ENCODE measurements at places on chromosomes 13 and 19. TPM values are rescaled to one million over a fixed set of nuclear protein-coding genes. Genes with fewer than 3 reads are reported as not detected.

- DNase-seq = no peak
Measured at GRCh38 chr19:40755791-40756190, 4.8 kb downstream of the SNRPA start.

GRCh38 chr13:73715114-73715910 lies 418.9 kb downstream of the KLF12 start:
- no peak for DNase-seq

DNA sequence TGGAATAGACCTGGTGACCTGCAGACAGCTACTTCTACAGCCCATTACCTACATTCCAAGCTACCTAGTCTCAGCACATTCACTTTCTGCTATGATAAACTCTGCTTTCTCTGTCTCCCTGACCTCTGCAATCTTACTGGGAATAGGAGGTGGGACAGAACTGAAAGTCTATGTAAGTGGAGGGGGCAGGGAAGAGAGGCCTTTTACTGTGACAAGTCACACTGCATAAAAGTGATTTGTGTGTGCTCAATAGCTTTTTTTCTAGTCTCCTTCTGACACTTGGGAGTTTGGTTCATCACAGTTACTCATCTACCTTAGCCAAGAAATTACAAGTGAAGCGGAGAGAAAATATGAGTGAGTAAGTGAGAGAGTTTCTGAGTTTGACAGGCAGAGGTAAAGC lies 322.4 kb downstream of the OLFM4 start:
- no peak for DNase-seq

DNA sequence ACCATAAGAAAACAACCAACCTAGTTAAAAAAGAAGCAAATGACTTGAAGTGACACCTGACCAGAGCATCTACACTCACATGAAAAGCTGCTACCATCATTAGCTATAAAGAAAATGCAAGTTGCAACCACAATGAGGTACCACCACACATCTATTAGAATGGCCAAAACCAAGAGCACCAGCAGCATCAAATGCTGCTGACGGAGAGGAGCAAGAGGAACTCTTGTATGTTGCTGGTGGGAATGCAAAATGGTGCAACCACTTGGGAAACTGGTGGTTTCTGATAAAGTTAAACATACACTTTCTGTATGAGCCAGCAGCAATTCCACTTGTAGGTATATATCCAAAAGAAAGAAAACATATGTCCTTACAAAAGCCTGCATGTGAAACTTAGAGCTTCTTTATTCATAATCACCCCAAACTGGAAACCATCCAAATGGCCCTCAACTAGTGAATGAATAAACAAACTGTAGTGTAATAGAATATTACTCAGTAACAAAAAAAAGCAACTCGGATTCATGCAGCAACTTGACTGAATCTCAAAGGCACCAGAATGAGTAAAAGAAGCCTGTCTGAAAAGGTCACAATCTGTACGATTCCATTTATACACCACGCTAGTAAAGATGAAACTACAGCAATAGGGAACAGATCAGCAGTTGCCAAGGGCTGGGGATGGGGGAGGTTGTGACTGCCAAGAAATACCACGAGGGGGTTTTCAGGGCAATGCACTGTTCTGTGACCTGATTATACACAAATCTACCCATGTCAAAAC lies 60.9 kb upstream of the RANBP3 start:
- DNase-seq = no peak

GRCh38 chr19:676007-676338 lies 219 bp upstream of the FSTL3 start:
- DNase-seq = peak; percentile 62

DNA sequence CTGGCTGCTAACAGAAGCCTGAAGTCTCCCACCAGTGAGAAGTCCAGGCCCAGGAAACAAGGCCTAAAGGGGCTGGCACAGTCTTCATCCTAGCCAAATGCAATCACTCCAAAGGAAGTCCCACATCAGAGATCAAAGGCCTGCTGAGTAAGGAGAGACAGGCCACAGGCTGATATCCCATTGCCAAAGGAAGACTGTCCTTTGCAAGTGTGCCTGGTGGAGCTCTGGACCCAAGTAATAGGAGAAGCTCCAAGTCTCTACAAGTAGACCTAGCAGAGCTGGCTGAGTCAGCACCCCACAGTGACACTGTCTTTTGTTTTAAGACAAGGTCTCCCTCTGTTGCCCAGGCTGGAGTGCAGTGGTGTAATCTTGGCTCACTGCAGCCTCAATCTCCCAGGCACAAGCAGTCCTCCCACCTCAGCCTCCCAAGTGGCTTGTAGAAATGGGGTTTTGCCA lies 4.5 kb downstream of the DBP start:
- DNase-seq = no peak

GRCh38 chr13:75635101-75635827 lies 866 bp upstream of the LMO7 start:
- DNase-seq = no peak

DNA sequence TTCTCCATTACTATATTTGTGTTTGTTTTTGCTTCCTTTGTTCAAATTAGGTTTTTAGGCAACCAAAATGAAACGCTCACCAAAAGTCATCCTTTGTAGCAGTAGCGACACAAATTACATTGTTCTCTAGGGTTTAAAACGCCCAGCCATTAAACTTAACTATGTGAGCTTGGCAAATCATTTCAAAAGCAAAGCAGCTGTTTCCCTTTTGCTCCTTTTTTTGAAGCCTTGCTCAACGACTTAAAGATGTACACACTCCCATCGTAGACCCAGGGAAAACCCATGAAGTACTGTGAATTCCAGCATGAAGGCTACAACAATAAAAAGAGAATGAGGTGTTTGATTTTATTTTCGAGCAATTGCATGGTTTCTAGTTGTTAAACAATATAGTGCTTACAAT lies 106.7 kb downstream of the RAP2A start:
- DNase-seq = no peak

GRCh38 chr19:14391156-14391821 lies 10.0 kb downstream of the ADGRE5 start:
- no peak for DNase-seq

DNA sequence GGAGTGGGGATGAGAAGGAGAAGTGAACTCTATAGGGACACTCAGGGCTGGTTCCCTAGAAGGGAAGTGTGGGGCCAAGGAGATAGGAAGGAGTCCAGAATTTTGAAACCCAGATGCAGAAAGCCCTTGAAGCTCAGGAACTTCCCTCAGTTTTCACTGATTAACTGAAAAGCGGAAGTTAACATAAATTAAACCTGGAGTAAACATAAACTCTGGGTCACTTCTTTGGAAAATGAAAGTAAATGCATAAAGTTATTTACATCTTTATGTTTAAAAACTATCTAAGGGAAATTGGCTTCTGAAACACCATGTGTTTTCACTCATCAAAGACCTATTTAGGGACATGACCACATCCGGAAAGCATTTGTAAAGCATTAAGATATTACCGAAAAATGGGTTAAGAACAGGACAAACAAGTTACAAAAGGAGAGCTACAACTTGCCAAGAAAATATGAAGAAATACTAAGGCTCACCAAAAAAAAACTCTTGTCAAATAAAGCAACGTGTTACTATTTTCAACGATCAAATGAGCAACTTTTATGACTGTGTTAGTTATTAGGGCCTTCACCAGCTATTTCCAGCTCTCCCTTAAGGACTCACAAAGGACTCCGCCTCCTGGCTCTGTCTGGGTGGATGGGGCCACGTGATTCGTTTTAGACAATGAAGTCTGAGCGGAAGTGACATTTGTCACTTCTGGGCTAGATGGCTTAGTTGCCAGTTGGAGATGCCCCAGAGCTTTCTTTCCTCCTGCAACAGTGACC lies 439.1 kb upstream of the ZNF507 start:
- peak; percentile 17 for DNase-seq

GRCh38 chr19:28394725-28395124 lies 818.2 kb downstream of the UQCRFS1 start:
- DNase-seq = no peak

The VMAC gene
- total RNA-seq = 2.5 TPM

The WDR87 gene
- total RNA-seq = not detected

The DOCK9 gene
- total RNA-seq = 36.8 TPM

The ATP1A3 gene
- 375 TPM for total RNA-seq

The ERICH4 gene
- not detected for total RNA-seq

The KLK8 gene
- total RNA-seq = not detected
